Urinary bladder (tissue), 4 donors: ENCODE measurements at places on chromosomes 1 and 21. TPM values are rescaled to one million over a fixed set of nuclear protein-coding genes. Genes with fewer than 3 reads are reported as not detected.

PFKFB2 gene
- 3.4 TPM for polyA plus RNA-seq

CRNN gene
- not detected for polyA plus RNA-seq

SOAT1 gene
- 9.2 TPM for polyA plus RNA-seq

RNASEL gene
- polyA plus RNA-seq: 10.7 TPM

MYOG gene
- polyA plus RNA-seq: not detected

SPSB1 gene
- 36.4 TPM for polyA plus RNA-seq

S100A11 gene
- 910 TPM for polyA plus RNA-seq

RIPK4 gene
- polyA plus RNA-seq: 2.7 TPM

SLC22A15 gene
- 1.5 TPM for polyA plus RNA-seq

CAPN8 gene
- 11.9 TPM for polyA plus RNA-seq

DBT gene
- 9.0 TPM for polyA plus RNA-seq

OLFML2B gene
- 11.9 TPM for polyA plus RNA-seq

DHX9 gene
- 79.1 TPM for polyA plus RNA-seq

S100A16 gene
- polyA plus RNA-seq: 83.8 TPM

PLA2G2C gene
- polyA plus RNA-seq: not detected

LCE1D gene
- polyA plus RNA-seq: not detected

FAM177B gene
- polyA plus RNA-seq: 0.41 TPM

GABRD gene
- 1.2 TPM for polyA plus RNA-seq

LINGO4 gene
- 0.19 TPM for polyA plus RNA-seq

UBE2Q1 gene
- polyA plus RNA-seq: 39.1 TPM

NUAK2 gene
- polyA plus RNA-seq: 0.82 TPM

HIVEP3 gene
- polyA plus RNA-seq: 3.1 TPM

ZBTB37 gene
- polyA plus RNA-seq: 1.3 TPM

GNAT2 gene
- polyA plus RNA-seq: not detected

NBPF1 gene
- polyA plus RNA-seq: 22.9 TPM

SYCP1 gene
- polyA plus RNA-seq: not detected

SPRR2D gene
- not detected for polyA plus RNA-seq

CFHR5 gene
- polyA plus RNA-seq: 0.05 TPM

PLXNA2 gene
- 20.0 TPM for polyA plus RNA-seq

RNF186 gene
- polyA plus RNA-seq: not detected

TTLL7 gene
- 11.4 TPM for polyA plus RNA-seq

ADCY10 gene
- 0.06 TPM for polyA plus RNA-seq

SPRR2E gene
- not detected for polyA plus RNA-seq

ANGPTL3 gene
- polyA plus RNA-seq: 0.11 TPM

AVPR1B gene
- polyA plus RNA-seq: not detected

RGS8 gene
- 0.03 TPM for polyA plus RNA-seq

APOBEC4 gene
- polyA plus RNA-seq: not detected

SLC9C2 gene
- not detected for polyA plus RNA-seq

OR2T33 gene
- polyA plus RNA-seq: not detected
